ENCODE measurements at places on chromosomes 7 and 10. TPM values are rescaled to one million over a fixed set of nuclear protein-coding genes. Genes with fewer than 3 reads are reported as not detected.
A peak's percentile ranks its signal among the peaks of the same experiment; 100 is the strongest.

ZNF92 gene
- 8.0 TPM for total RNA-seq

VSTM2A gene
- not detected for total RNA-seq

ABCA13 gene
- 12.1 TPM for total RNA-seq

GJC3 gene
- not detected for total RNA-seq

- H3K4me3 ChIP-seq, result no peak overlapping the region
- no peak for DNase-seq
- no peaks in the 10 kb centered on the region for H3K27me3 ChIP-seq
- peak overlapping the region; percentile 63 for H3K27ac ChIP-seq
- peaks cover 100% of the 10 kb centered on the region for H3K36me3 ChIP-seq
Observed at GRCh38 chr7:1544896-1545416, 11.0 kb downstream of the TMEM184A start.

GRCh38 chr10:75265856-75266255 is 30.1 kb upstream of the COMTD1 start:
- H3K4me1 ChIP-seq, result peaks cover 34% of the 10 kb centered on the region
- DNase-seq, result no peak
- H3K27me3 ChIP-seq, result no peaks in the 10 kb centered on the region
- no peak overlapping the region for H3K4me3 ChIP-seq
- H3K36me3 ChIP-seq, result peaks cover 10% of the 10 kb centered on the region

DNA sequence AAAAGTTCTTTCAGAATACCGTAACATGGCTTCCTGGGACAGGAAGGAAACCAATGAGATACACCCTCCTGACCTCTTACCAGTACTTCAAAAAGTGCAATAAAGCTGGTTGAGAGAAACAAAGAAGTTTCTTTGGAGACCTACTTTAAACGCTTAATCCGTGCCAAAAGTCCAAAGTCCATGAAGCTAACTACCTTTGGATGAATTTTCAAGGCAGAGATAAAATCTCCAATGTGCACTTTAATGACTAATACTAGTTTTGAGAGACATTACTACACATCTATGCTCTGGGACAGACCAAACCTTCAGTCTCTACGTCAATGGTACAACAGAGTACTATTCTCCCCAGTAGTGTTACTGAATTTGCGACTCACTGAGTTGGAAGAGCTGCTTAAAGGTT is 46.1 kb downstream of the UBE2H start:
- H3K27me3 ChIP-seq, result no peaks in the 10 kb centered on the region
- H3K36me3 ChIP-seq, result peaks cover 43% of the 10 kb centered on the region
- peak overlapping the region; percentile 60 for H3K4me3 ChIP-seq
- H3K4me1 ChIP-seq, result peaks cover 79% of the 10 kb centered on the region
- peak; percentile 55 for DNase-seq

DNA sequence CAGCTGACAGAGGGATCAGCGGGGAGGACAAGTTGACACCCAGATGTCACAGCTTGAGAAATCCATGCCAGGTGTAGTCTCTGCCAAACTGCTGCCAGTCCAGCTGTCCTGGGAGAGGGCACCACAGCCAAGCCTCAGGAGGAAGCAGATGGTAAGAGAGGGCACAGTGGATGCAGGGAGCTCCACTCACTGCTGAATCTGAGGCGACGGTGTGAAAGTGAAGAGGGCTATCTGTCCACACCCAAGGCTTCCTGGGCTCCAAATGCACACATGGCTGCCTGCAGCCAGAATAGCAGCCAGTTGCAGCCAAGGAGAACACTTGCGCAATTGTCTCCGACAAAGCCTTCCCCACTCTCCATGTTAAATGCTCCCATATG is 502.4 kb downstream of the GRID1 start:
- H3K27me3 ChIP-seq, result peaks cover 12% of the 10 kb centered on the region
- no peak for DNase-seq
- no peaks in the 10 kb centered on the region for H3K36me3 ChIP-seq
- H3K4me3 ChIP-seq, result no peak overlapping the region

DNA sequence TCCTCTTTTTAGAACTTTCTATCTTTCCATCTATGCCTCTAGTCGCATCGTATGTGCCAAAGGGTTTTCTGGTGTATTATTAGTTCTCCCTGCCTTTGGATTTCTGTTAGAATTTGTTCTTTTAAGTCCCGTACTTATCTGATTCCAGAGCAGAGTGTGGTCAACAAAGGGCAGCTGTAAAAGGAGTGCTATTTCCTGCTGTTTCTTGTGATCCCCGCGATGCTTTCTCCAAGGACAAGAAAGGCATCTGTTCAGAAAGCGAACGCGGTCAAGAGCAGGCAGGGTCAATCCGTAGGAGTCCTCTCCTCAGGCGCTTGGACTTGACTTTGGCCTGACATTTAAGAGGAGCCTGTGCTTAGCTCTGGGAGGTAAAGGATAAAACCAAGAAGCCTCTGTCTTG is 1152.1 kb upstream of the AUTS2 start:
- H3K4me1 ChIP-seq, result no peaks in the 10 kb centered on the region
- no peaks in the 10 kb centered on the region for H3K27me3 ChIP-seq
- no peak for DNase-seq
- no peak overlapping the region for H3K4me3 ChIP-seq
- H3K36me3 ChIP-seq, result no peaks in the 10 kb centered on the region
- no peak overlapping the region for H3K27ac ChIP-seq

DNA sequence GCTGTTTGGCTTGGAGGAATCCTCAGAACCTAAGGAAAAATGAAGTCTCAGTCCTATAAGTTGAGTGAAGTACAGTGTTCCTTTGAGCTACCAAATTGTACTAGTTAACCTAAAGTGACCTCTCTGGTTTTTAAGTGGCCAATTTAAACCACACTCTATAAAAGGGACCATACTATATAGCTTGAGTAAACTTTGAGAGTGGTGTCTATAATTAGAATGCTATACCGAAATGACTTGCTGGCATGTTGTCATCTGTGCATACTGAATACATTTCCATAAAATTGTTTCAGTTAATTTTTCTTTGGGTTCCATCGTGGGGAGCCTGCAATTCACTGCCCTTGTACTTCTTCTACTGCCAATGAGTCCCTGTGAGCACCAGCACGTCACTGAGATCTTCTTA is 151.1 kb downstream of the DKK1 start:
- DNase-seq, result no peak
- H3K36me3 ChIP-seq, result no peaks in the 10 kb centered on the region
- no peak overlapping the region for H3K27ac ChIP-seq
- no peaks in the 10 kb centered on the region for H3K4me1 ChIP-seq
- H3K27me3 ChIP-seq, result no peaks in the 10 kb centered on the region

DNA sequence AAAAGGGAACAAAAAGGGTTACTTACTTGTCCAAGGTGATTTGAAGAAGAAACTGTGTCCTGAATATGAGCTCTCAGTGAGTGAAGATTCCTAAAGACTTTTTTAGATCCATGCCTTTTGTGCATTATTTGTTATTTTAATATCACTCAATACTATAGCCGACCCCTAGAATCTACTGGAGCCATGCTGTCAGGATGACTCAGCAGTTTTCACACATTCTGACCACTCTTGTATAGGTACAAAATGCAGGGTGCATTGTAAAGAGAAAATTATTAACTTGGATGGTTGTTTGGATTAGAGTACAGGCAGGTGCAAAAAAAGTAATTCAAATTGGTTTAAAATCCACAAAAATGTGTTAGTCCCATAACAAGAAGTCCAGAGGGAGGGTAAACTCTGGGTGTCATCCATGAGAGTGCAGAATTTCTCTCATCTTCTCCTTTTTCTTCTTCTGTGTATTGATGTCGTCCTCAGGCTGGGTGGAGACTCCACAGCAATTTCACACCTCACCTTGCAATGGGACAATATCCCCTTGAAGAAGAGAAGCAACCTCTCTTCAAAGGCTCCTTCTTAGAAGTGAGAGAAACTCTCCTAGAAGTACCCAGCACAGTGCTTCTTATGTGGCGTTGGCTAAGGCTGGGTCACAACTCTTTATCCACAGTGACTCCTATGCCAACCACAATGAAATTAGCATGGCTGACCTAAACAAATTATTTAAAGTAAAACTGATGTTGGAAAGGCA is 75.6 kb downstream of the AKR1C4 start:
- H3K4me3 ChIP-seq, result no peak overlapping the region
- peaks cover 26% of the 10 kb centered on the region for H3K4me1 ChIP-seq
- no peaks in the 10 kb centered on the region for H3K36me3 ChIP-seq
- no peaks in the 10 kb centered on the region for H3K27me3 ChIP-seq
- no peak overlapping the region for H3K27ac ChIP-seq

- peak overlapping the region; percentile 93 for H3K27ac ChIP-seq
- H3K27me3 ChIP-seq, result no peaks in the 10 kb centered on the region
- H3K4me1 ChIP-seq, result peaks cover 22% of the 10 kb centered on the region
- no peaks in the 10 kb centered on the region for H3K36me3 ChIP-seq
Observed at GRCh38 chr7:106313966-106314365, 29.2 kb upstream of the NAMPT start.

DNA sequence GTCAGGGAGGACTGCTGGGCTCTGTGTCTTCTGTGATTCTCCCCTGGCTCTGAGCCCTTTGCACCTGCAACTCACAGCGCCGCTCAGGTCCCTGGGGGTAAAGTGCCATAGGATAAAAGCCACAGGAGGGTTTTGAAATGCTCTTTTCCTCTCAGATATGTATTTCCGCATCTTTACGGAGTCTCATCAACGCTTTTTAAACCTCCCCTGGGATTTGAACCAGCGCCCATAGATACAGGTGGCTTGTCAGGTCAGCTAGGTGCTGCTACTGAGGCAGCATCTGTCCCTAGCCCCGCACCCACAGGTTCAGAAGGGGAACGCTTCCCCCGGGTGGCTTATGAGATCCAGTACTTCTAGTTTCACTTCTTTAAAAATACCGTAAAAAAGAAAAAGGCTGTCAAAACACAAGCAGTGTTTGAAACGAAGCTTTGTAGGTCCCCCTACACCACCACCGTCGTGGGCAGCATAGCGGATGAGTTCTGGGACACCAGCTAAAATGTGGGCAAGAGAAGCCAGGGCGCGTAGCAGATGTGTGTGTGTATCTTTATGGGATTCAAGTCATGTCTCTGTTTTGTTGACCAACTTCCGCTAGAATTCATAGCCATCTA is 173.5 kb downstream of the CUX1 start:
- H3K36me3 ChIP-seq, result no peaks in the 10 kb centered on the region
- H3K27ac ChIP-seq, result no peak overlapping the region
- H3K4me3 ChIP-seq, result no peak overlapping the region

DNA sequence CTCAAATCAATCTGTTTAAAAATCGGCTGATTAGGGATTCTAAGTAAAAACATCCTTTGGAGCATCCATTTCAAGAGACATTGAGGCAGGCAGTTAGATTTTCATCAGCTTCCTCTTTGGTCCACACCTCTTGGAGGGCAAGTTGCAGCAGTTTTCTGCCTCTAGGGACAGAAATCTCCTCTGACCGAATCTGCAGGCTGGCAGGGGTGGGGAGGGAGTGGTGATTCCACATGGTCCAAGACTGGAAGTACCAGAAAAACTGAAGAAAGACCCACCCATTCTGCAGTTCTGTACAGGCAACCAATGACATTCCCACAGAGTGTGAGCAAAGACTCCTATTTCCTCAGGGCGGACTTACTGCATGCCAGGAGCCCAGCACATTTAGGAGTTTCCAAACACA is 29.0 kb downstream of the FGFBP3 start:
- no peak overlapping the region for H3K4me3 ChIP-seq
- H3K27me3 ChIP-seq, result no peaks in the 10 kb centered on the region
- no peak overlapping the region for H3K27ac ChIP-seq
- H3K36me3 ChIP-seq, result no peaks in the 10 kb centered on the region
- peak; percentile 24 for DNase-seq

GRCh38 chr7:106795084-106795876 is 69.8 kb upstream of the PIK3CG start:
- H3K27ac ChIP-seq, result no peak overlapping the region
- H3K27me3 ChIP-seq, result no peaks in the 10 kb centered on the region
- H3K4me3 ChIP-seq, result no peak overlapping the region
- no peak for DNase-seq
- no peaks in the 10 kb centered on the region for H3K36me3 ChIP-seq
- no peaks in the 10 kb centered on the region for H3K4me1 ChIP-seq

DNA sequence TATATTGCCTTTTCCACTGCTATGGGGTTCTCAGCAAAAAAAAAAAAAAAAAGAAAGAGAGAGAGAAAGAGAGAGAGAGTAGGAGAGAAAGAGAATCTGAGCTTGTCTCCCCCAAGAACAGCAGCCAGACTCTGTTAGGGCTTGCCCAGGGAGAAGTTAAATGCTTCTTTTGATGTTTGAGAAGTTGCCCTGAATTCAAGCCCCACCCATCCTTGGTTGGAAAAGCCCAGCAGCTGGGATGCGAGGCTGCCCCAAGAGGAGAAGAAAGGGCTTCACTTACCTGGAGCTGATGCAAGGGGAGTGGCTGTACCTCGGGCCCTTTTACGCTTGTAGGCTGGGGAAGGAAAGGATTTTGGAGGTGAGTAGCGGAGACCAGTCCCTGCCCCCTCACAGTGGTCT is 20.9 kb upstream of the MGMT start:
- DNase-seq, result no peak
- no peaks in the 10 kb centered on the region for H3K36me3 ChIP-seq
- H3K27me3 ChIP-seq, result no peaks in the 10 kb centered on the region
- H3K4me3 ChIP-seq, result no peak overlapping the region
